ENCODE measurements at places on chromosomes 1 and 21. TPM values are rescaled to one million over a fixed set of nuclear protein-coding genes. Genes with fewer than 3 reads are reported as not detected.

DNA sequence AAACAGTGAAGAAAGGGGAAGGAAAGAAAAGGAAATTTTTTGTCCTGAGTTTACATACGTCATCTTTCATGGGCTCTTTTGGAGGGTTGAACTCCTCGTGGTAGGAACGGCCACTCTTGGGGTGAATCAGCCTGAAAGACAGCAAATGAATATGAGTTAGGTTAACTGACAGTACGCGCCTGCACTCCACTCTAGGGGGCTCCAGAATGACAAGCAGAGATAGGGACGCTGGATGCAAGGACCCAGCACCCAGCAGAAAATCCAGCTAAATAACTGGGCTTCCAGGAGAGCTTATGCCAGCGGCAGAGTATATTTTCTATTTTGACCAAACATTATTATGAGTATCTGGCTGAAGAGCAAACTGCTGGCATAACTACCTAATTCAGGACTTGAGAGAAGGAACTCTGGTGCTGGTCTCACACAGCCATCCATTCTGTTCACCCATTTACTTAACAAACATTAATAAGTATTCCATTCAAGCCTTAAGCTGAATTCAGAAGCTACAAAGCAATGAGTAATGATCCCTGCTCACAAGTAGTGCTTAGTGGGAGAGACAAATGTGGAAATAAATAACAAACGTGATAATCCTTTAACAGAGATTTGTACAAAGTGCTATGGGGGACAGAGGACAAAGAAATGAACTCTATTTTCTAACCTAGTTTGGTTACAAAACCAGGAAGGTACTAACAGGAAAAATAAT lies 22.1 kb downstream of the AK2 start:
- DNase-seq: no peak

FAM229A gene
- 3.6 TPM for total RNA-seq

OLIG2 gene
- total RNA-seq: 0.46 TPM

SERPINC1 gene
- 0.51 TPM for total RNA-seq

Data from chondrocyte (in vitro differentiated cells).